ENCODE measurements at places on chromosomes 6 and 20.

DNA sequence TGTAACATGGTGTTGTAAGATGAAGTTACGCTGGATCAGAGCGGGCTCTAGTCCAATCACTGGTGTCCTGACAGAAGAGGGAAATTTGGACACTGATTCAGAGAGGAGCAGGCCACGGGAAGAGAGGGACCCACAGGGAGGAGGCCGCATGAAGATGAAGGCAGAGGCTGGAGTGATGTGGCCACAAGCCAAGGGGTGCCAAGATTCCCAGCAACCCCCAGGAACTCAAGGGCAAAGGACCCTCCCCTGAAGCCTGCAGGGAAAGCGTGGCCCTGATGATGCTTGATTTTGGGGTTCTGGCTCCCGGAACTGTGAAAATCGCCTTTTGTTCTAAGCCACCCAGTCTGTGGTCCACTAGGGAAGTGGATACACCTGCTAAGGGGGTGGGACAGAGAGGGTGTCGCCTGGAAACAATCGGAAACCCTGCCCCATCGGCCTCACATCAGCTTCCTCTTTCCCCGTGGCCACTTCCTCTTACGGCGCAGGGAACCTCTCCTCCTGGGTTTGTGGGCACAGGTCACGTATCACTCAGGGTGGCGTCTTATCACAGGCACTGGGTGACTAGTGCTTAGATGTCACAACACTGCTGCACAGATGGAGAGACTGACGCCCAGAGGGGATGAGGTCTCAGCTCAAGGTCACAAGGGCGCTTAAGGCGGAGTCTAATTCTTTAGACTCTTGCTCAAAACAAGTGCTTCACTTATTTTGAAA is 58.0 kb downstream of the SULF2 start:
- DNase-seq, result no peak

DNA sequence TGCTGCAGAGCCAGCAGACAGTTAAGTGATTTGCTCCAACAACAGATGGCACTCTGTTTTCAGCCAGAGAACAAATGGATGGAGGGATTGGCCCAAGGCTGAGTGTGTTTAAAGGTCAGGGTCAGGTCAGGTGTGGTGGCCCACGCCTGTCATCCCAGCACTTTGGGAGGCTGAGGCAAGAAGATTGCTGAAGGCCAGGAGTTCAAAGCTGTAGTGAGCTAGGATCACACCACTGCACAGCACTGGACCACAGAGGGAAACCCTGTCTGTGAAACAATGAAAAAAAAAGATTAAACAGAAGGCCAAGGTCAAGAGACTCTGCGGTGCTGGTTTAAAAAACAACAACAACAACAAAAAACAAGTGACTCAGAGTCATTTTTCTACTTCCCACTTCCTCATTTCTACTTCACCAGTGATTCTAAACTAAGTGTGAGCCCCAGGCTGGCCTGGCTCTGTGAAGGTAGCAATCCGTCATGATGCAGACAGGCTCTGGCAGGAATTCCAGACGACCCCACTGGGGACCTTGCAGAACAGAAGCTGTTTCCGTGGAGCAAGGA is 42.5 kb upstream of the ARMC2 start:
- DNase-seq, result no peak

DNA sequence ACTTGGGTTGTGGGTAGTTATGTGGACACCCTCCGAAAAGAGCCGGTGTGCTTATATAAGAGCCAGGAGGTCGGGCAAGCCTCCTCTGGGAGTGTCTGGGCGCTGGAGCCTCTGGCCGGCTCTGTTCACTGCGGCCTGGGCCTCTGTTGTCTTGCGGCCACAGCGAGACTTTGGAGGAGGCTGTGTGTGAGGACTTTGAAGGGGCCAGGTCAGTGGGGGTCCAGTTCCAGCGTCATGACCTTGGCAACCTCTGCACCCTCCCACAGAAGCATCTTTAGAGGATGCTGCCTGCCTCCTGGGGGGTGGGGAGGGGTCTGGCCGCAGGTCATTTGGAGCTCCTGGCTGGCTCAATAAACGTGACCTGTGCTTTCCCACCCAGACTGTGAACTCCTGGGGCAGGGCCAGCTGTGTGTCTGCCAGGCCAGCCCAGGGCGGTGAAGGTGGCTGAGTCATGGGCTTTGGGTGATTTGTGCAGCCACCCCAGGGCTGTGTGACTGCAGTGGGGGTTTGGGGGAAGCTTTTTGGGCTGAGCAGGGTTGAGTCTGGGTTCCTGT is 1.2 kb downstream of the TCEA2 start:
- peak; percentile 88 for DNase-seq

- DNase-seq, result no peak
Measured at GRCh38 chr6:7703148-7703680, 22.7 kb upstream of the BMP6 start.

DNA sequence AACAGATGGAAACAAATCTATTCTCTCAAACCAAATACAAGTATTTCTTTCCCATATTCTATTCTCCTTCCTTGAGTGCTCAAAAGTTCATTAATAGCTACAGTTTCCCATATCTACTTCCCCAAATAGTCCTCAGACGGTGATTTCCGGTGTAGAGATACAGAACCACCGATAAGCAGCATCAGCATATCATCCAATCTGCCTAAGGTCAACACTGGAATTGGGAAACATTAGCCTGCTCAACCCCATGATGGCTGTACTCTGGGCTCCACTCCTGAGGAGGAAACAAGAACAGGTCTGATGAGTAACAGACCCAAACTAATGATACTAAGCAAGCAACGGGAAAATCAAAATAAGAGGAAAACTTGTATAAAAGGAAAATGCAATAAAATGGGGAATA is 115.6 kb downstream of the EPB41L2 start:
- no peak for DNase-seq

- peak; percentile 96 for DNase-seq
Measured at GRCh38 chr20:23637282-23638221, at the start of gene CST3. TSS of gene CST3 (minus strand) at chr20:23637955. CDS start at chr20:23637862, 93 bp downstream.

DNA sequence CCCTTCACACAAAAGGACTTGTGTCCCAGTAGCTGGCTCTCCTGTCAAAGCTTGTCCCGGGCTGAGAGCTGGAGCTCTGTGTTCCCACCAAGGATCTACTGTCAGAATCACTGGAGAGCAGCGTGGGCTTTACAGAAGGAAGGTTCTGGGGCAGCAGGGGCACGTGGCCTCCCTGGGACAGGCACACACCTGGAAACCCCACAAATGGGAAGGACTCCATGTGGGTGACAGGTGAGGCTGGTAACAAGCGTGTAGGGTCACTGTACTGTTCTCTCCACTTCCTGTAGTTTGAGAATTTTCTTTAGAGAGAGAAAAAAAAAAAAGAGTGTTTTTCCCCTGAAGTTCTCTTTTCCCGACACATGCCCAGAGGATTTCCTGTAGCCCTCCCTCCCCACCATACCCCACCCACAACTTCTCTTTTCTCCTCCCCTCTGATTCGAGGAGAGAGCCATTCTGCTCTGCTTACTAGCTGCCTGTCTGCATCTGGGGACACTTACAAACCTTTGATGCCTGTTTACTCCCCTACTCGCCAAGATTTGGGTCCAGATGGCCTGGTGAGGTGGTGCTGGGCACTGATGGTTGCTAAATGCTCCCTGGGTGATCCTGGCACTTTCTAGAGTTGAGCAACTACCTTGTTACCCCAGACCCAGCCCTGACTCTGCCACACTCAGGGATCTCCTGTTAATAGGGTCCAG is 84.1 kb upstream of the SIRPA start:
- peak; percentile 53 for DNase-seq

DNA sequence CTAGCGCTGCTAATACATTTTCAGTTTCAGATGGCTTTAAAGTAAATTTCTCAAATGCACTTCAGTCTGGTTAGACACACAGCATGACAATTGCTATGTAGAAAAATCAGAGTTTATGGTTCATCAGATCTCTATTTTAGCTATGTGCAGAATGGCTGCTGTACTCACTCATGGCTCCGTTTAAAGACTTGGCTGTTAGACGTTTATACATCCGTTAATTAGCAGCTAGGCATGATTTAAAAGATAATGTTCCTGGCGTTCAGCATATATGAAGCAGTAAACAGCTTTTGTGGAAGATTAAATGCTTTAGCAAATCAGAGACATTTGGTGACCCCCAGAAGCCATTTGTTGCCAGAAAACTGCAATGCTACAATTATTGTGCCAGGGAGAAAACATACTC is 350.0 kb upstream of the MANEA start:
- no peak for DNase-seq

DNA sequence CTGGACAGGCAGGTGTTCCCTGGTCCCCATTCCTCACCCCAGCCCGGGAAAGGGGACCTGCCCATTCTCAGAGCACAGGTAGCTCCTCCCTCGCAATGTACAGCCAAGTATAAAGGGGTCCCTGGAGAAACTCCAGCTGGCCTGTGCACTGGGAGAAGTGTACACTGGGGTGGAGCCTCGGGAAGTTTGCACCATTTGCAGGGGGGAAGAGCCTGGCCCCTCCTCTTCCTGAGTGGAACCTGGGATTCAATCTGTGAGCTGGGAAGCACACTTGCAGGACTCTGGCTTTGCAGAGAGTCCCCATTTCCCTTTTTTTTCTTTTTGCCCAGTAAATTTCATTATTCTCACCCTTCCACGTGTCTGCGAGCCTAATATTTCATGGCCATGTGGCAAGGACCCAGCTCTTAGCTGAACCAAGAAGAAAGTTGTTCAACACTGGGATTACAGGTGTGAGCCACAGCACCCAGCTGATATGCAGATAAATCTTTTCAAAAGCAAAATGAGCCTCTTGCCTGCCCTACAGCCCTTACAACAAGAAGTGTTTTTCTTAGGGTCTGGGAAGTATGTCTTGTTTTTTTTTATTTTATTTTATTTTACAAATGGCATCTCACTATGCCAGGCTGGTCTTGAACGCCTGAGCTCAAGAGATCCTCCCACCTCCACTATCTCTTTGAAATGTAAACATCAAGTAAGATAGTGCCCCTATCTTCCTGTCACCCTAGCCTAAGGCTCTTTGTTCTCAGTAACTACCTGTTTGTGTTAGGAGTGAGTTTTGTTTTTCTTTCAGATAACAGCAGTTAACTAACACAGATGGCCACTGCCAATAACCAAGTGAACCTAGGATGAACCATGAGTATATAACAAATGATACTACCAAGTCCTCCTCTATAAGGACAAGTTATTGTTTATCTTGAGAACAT is 9.3 kb upstream of the RNGTT start:
- no peak for DNase-seq

GRCh38 chr20:4100679-4101078 is 85.3 kb upstream of the RNF24 start:
- no peak for DNase-seq

- DNase-seq, result no peak
Measured at GRCh38 chr6:161271343-161272030, 2.4 kb downstream of the AGPAT4 start.

- no peak for DNase-seq
Measured at GRCh38 chr20:53890443-53891305, 179.7 kb downstream of the BCAS1 start.

GRCh38 chr6:136783495-136784270 is 8.6 kb downstream of the MAP3K5 start:
- no peak for DNase-seq

- no peak for DNase-seq
Measured at GRCh38 chr6:5659467-5659866, 347.3 kb downstream of the NRN1 start.

DNA sequence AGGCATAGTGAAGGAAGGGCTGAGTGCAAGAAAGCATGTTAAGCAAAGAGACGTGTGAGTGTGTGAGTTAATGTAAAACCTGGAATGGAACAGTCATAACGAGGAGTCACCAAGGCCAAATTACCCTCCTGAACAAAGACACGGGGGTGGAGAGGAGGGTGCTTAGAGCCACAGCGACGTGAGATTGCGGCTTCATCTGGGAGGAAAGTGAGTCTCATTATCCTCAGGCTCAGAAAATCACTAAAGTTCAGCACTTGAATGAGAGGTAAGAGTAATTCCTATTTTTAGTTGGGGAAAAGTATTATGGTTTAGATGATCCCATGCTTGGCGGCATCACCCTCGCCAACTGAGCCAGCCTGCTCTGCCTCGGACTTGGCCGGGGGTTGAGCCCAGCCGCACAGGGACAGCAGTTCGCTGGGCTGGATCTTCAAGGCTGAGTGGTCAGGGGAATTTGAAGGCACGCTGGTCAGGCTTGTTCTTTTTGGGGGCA is 136.6 kb downstream of the DTNBP1 start:
- DNase-seq, result no peak

DNA sequence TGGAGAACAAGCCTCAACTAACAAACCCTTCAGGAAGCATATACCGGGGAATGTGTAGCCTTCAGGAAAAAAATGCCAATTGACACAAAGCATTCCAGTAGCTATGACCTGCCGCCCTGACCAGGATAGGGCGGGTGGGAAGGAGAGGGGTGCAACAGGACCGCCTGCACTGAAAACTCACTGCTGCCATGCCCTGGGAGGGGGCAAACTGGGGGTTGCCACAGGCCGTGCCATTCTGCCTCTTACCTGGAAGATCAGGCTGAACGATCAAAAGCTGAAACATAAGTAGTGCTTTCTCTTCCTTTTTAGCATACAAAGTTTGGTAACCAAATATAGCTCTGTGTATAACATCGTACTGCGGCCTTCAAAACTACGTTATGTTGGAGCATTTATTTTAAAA is 21.7 kb downstream of the NR2E1 start:
- DNase-seq, result no peak
